ENCODE measurements at places on chromosomes 1 and 21. TPM values are rescaled to one million over a fixed set of nuclear protein-coding genes. Genes with fewer than 3 reads are reported as not detected.

Gene B3GALNT2
- total RNA-seq = 33.1 TPM

Gene S100B
- total RNA-seq = not detected

Gene FGR
- not detected for total RNA-seq

Gene NPPA
- not detected for total RNA-seq

Gene FCGR3A
- total RNA-seq = not detected

Gene MANEAL
- 0.78 TPM for total RNA-seq

Gene GJA5
- total RNA-seq = 0.37 TPM

Gene OR1C1
- not detected for total RNA-seq

Gene SPATA17
- 0.98 TPM for total RNA-seq

Gene RGS8
- not detected for total RNA-seq

Gene SLC35F3
- total RNA-seq = not detected

Gene RYR2
- not detected for total RNA-seq

Gene URB2
- total RNA-seq = 9.9 TPM

Gene KCNN3
- total RNA-seq = under 0.01 TPM

Gene ROR1
- 41.2 TPM for total RNA-seq

Gene TRIM58
- 4.0 TPM for total RNA-seq

Gene CYP4X1
- 0.20 TPM for total RNA-seq

Gene C1orf141
- total RNA-seq = not detected

Gene PRAMEF26
- not detected for total RNA-seq

Gene PSRC1
- 20.9 TPM for total RNA-seq

Gene MYBPH
- 0.39 TPM for total RNA-seq

Gene SUCO
- 15.4 TPM for total RNA-seq

Gene FCN3
- total RNA-seq = not detected

Gene ECE1
- 83.5 TPM for total RNA-seq

Gene RC3H1
- 18.0 TPM for total RNA-seq

Gene CHML
- 13.2 TPM for total RNA-seq

Gene GUCA2B
- total RNA-seq = not detected

Gene SLX9
- total RNA-seq = 17.6 TPM

Gene UMODL1
- not detected for total RNA-seq

Gene ALG14
- 2.9 TPM for total RNA-seq

Gene E2F2
- 2.2 TPM for total RNA-seq

Gene EDN2
- not detected for total RNA-seq

Gene IFNLR1
- total RNA-seq = not detected

Gene DSCAM
- not detected for total RNA-seq

Gene KIF26B
- total RNA-seq = under 0.01 TPM

Gene AQP10
- not detected for total RNA-seq

Gene LRRIQ3
- 0.39 TPM for total RNA-seq

Gene VASH2
- under 0.01 TPM for total RNA-seq

Gene MTR
- total RNA-seq = 42.8 TPM

Gene NBPF9
- total RNA-seq = 24.8 TPM

Gene PLCH2
- total RNA-seq = 0.20 TPM

Gene ATAD3B
- 14.3 TPM for total RNA-seq

Gene IGSF3
- 0.39 TPM for total RNA-seq

Gene OLFML2B
- total RNA-seq = 39.5 TPM

Gene HJV
- not detected for total RNA-seq
